RWPE2 (cell line): ENCODE measurements at places on chromosomes 1 and 21.

GRCh38 chr1:174479281-174479680, 31.5 kb downstream of the GPR52 start:
- DNase-seq = no peak

GRCh38 chr1:36148821-36149236, 457 bp downstream of the TRAPPC3 start:
- no peak for DNase-seq

GRCh38 chr1:17130138-17130635, 10.9 kb upstream of the PADI2 start:
- no peak for DNase-seq

- no peak for DNase-seq
Observed at GRCh38 chr1:244337839-244338238, 113.9 kb downstream of the ADSS2 start.

DNA sequence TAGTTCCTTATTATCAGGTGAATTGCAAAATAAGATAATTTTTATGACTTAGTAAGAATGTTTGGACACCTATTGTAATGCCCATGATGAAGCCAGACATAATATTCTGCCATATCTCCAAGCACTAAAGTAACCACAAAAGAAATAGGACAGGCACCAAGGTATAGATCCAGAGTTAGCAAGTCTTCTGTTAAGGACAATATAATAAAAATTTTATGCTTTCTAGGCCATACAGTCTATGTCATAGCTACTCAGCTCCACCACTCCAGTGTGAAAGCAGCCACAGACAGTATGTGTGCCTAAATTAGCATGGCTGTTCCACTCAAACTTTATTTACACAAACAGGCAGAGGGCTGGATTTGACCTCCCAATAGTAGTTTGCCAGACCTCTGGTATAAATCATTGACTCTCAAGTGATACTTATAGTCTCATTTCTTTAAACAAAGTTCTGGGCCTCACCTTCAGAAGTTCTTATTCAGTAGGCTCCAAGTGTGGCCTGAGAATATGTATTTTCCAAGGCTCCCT, 88.3 kb downstream of the SCMH1 start:
- no peak for DNase-seq

GRCh38 chr1:232355162-232356006, 274.5 kb downstream of the SIPA1L2 start:
- DNase-seq = no peak

- no peak for DNase-seq
Observed at GRCh38 chr1:33661811-33662454, 189.5 kb downstream of the ZSCAN20 start.

GRCh38 chr1:178959543-178960460, 65.9 kb upstream of the FAM20B start:
- DNase-seq = no peak

- no peak for DNase-seq
Observed at GRCh38 chr21:16211339-16212303, 481.8 kb downstream of the USP25 start.

GRCh38 chr1:75725861-75726361, 1.4 kb downstream of the ACADM start:
- no peak for DNase-seq

- no peak for DNase-seq
Observed at GRCh38 chr1:195899762-195900352, 708.4 kb downstream of the KCNT2 start.

DNA sequence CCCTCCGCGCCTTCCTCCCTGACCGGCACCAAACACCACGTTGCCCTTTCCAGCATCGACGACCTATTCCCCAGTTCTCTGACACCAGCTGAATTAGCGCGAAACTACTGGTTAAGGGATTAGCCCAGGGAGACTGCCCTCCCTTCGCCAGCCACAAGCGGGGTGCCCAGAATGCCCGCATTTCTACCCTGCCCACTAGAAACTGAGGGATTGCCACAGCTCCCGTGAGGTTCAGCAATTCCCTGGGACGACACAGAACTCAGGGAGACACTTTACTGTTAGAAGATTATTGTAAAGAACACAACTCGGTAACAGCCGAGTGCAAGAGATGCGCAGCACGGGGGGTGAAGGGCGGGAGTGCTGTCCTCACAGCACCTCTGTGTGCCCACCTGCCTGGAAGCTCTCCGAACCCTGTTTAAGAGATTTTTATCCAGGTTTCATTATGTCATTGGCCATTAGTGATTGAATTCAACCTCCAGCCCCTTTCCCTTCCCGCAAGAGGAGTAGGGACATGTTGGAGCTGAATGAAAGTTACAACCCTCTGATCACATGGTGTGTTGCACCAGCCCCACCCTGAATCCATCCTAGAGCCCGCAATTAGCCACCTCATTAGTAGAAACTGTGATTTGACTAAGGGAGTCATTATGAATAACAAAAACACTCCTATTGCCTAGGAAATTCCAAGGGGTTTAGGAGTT, 15.8 kb upstream of the RIPPLY3 start:
- DNase-seq = no peak

DNA sequence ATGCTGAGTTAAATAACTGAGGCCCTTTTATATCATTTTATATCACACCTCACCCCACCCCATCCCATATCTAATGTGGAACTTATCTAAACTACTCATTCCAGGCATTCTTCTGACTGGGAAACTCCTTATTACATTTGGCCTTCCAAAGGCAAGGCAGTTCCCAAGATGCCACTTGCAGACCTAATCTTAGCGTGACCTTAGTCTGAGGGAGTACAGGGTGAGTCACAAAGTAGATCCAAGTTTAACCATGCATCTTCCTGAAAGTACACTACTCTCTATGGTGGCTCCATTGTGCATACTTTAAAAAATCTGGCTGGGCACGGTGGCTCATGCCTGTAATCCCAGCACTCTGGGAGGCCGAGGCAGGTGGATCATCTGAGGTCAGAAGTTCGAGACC, 353.6 kb upstream of the C1orf87 start:
- no peak for DNase-seq

DNA sequence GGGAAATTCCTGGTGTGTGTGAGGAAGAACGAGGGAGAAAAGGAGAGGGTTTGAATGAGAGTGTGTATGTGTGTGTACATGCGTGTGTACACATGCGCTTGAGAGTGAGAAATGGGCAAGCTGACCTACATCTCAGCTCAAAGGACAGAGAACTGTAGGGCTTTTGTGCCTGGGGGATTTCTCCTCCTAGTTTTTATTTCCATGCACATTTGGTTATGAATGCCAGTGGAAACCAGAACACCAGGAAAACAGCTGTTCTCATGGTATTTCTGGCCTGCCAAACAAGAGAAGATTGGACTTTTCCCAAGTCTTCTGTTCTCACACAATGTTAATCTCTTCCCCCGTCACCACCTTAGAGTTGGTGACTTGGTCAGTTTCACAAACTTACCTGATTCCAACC, 45.2 kb downstream of the SLC44A3 start:
- no peak for DNase-seq

- DNase-seq = no peak
Observed at GRCh38 chr1:25519624-25520023, 23.8 kb upstream of the LDLRAP1 start.

- no peak for DNase-seq
Observed at GRCh38 chr1:199859491-199859933, 168.0 kb upstream of the NR5A2 start.

GRCh38 chr1:215005656-215006345, 76.7 kb upstream of the KCNK2 start:
- no peak for DNase-seq

DNA sequence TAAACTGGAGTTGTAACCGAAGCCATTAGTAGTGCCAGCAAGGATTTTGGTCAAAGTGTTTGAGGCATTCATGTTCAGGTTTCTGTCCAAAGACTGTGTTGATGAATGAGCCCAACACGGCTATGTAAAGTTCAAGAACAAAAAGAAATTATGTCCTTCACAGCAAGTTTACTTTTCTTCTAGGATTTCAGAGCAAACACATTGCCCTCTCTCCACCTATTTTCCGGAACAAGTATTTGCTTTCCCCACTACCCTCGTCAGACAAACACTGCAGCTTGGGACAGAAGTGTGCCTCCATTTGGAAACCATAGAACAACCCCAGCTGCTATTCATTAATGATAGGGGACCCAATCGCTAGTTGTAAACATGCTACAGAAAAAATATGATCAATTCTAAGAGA, 151.4 kb upstream of the C1orf105 start:
- DNase-seq = no peak

DNA sequence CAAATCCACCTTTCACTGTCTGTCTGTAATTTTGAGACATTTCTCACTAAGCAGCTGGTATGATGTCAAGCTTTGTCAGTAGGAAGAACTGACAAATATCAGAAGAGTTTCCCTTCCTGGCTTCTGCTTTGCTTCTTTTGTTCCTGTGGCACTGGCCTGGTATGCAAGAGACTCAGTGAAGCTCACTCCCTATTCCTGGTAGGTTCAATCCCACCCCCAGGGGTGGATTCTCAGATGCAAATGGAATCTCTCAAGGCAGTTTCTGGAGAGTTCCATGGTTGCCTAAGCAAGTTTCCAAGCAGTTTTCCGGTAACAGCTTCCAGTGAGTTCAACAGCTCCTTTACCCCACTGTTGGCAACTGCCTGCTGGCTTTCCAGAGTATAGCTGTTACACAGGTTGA, 683.4 kb downstream of the PTPRC start:
- no peak for DNase-seq
